ENCODE measurements at places on chromosomes 4 and X. TPM values are rescaled to one million over a fixed set of nuclear protein-coding genes. Genes with fewer than 3 reads are reported as not detected.

DNA sequence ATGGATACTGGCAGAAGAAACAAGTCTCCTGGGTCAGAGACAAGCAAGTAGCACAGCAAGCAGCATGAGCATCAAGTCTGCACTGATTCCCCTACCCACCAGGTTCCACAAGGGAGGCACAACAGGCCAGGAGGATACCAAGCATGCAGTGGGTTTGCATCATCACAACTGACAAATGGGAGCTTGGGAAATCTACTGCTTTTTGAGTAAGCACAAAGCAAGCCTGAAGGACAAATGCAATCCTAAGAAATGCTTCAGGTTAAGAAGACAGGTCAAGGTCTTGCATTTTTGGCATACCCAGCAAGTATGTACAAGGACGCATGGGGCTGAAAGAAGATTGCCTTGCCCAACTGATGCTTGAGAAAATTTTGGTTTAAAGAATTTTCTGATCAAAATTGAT lies 279.6 kb downstream of the PDGFC start:
- H3K27ac ChIP-seq: no peak overlapping the region
- no peaks in the 10 kb centered on the region for H3K36me3 ChIP-seq
- no peak for DNase-seq
- no peaks in the 10 kb centered on the region for H3K4me1 ChIP-seq

GRCh38 chr4:74446896-74447295 lies 2.0 kb downstream of the AREG start:
- no peaks in the 10 kb centered on the region for H3K27me3 ChIP-seq
- no peak overlapping the region for H3K27ac ChIP-seq
- H3K4me3 ChIP-seq: no peak overlapping the region
- H3K4me1 ChIP-seq: peaks cover 46% of the 10 kb centered on the region
- H3K36me3 ChIP-seq: no peaks in the 10 kb centered on the region
- no peak for DNase-seq

NUP62CL gene
- total RNA-seq: not detected

GRCh38 chrX:8242431-8243020 lies 71.5 kb upstream of the VCX2 start:
- H3K4me3 ChIP-seq: no peak overlapping the region
- no peak for DNase-seq
- H3K27me3 ChIP-seq: no peaks in the 10 kb centered on the region
- H3K36me3 ChIP-seq: no peaks in the 10 kb centered on the region
- H3K27ac ChIP-seq: no peak overlapping the region

- DNase-seq: no peak
- no peak overlapping the region for H3K4me3 ChIP-seq
- no peaks in the 10 kb centered on the region for H3K36me3 ChIP-seq
- H3K27me3 ChIP-seq: no peaks in the 10 kb centered on the region
- no peaks in the 10 kb centered on the region for H3K4me1 ChIP-seq
Measured at GRCh38 chr4:7398788-7399439, 35.8 kb downstream of the PSAPL1 start.

SPOCK3 gene
- not detected for total RNA-seq

ADAM29 gene
- not detected for total RNA-seq

DNA sequence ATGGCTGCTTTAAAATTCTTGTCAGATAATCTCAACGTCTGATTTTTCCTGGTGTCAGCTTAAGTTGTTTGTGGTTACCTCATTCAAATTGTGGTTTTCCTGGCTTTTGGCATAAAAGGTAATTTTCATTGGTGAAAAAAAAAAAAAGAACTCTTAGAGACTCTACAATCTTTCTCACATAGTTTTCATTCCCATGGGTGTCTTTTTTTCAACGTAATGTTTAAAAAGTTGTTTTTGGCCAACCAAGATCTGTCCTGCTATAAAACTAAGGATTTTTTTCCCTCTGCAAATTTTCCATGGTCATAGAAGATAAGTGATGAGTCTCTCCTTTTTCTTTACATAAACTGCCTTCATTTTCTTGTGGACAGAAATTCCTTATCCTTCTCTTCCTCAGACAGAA lies 28.9 kb upstream of the RPS6KA6 start:
- H3K27me3 ChIP-seq: no peaks in the 10 kb centered on the region
- H3K27ac ChIP-seq: peak overlapping the region; percentile 26
- DNase-seq: peak; percentile 12
- H3K4me3 ChIP-seq: no peak overlapping the region

DNA sequence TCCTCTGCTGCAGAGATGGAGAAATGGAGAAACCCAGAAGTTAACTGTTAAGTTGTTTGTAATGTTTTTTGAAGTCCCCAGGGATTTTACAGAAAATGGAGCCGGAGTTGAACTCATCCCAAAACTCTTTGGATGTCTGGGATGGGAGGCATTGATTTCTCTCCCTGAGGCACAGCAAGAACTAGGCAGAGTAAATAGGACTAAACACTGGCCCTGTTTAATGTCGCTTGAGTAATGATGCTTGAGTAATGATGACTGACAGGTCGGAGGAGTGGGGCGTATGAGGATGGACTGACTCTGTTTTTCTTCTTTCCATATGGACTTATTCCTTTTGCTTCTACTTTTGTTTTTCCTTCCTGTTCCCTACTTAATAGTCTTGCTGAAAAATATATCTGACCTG lies 69.9 kb downstream of the ARHGAP10 start:
- H3K27ac ChIP-seq: no peak overlapping the region
- no peak overlapping the region for H3K4me3 ChIP-seq
- no peaks in the 10 kb centered on the region for H3K27me3 ChIP-seq
- peaks cover 29% of the 10 kb centered on the region for H3K4me1 ChIP-seq

FGG gene
- not detected for total RNA-seq

- H3K27ac ChIP-seq: no peak overlapping the region
- DNase-seq: no peak
- no peak overlapping the region for H3K4me3 ChIP-seq
- H3K36me3 ChIP-seq: no peaks in the 10 kb centered on the region
- H3K4me1 ChIP-seq: no peaks in the 10 kb centered on the region
- no peaks in the 10 kb centered on the region for H3K27me3 ChIP-seq
Measured at GRCh38 chrX:22033818-22034217, 1.7 kb downstream of the PHEX start.

PF4V1 gene
- total RNA-seq: not detected

MPP1 gene
- 40.1 TPM for total RNA-seq

- H3K36me3 ChIP-seq: no peaks in the 10 kb centered on the region
- H3K27me3 ChIP-seq: no peaks in the 10 kb centered on the region
- DNase-seq: no peak
Measured at GRCh38 chr4:87498446-87498900, 30.7 kb downstream of the SPARCL1 start.

RPS6KA6 gene
- 5.9 TPM for total RNA-seq

DNA sequence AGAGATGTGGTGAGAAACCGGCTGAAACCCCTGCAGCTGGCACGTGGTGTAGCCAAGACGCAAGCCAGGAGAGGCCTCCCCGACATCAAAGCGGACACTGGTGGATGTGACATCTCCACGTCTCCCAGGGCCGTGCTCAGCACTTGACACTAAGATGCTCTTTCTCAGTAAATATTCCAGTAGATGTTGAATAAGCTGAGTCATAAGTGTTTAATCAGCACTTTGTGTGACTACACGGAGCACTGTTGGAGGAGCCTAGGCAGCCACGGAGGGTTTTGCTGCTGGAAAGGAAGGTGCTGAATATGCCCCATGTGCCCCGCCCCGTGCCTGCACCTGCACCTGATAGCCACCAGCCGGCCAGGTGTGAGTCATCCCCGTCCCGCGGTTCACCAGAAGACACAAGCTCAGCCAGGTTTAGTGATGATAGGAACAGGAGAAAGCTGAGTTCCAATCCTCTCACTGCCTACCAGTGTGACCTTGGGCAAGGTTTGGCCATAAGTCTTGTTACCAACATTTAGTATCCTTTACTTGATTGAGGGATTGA lies 29.0 kb upstream of the C4orf50 start:
- no peak for DNase-seq
- no peaks in the 10 kb centered on the region for H3K4me1 ChIP-seq
- no peaks in the 10 kb centered on the region for H3K36me3 ChIP-seq
- no peak overlapping the region for H3K27ac ChIP-seq
- no peaks in the 10 kb centered on the region for H3K27me3 ChIP-seq
- H3K4me3 ChIP-seq: no peak overlapping the region

GRCh38 chrX:41441934-41442823 lies 5.0 kb upstream of the NYX start:
- DNase-seq: peak; percentile 93
- peak overlapping the region; percentile 75 for H3K27ac ChIP-seq
- no peaks in the 10 kb centered on the region for H3K27me3 ChIP-seq
- peak overlapping the region; percentile 25 for H3K4me3 ChIP-seq

DNA sequence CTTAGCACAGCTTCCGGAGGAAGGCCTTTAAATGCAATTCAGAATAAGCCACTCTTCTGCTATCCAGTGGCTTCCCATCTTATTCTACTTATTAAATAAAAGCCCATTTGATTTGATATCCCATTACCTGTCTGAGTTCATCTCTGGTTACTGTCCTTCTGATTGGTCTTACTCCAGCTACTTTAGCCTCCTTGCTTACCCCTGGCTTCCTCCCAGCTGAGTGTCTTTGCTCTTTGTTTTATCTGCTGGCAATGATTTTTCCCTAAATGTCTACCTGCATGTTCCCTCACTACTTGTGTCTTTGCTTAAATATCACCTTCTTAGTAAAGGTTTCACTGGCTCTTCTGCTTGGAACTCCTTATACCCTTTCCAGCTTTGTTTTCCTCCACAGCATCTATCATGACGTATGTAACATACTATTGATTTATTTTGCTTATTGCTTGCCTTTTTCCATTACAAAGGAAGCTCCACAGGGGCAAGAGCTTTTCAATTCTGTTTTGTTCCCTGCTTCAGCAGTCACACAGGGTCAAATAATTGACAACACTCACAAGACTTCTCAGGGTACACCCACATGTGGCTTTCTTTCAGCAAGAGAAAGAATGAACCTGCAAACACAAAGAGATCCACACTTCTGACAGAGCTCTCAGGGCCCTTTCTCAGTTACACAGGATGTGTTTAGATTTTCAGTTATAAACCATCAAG lies 63.8 kb downstream of the TBC1D19 start:
- no peak for DNase-seq
- no peaks in the 10 kb centered on the region for H3K27me3 ChIP-seq
- H3K4me3 ChIP-seq: no peak overlapping the region
- H3K36me3 ChIP-seq: no peaks in the 10 kb centered on the region
- H3K4me1 ChIP-seq: no peaks in the 10 kb centered on the region

DNA sequence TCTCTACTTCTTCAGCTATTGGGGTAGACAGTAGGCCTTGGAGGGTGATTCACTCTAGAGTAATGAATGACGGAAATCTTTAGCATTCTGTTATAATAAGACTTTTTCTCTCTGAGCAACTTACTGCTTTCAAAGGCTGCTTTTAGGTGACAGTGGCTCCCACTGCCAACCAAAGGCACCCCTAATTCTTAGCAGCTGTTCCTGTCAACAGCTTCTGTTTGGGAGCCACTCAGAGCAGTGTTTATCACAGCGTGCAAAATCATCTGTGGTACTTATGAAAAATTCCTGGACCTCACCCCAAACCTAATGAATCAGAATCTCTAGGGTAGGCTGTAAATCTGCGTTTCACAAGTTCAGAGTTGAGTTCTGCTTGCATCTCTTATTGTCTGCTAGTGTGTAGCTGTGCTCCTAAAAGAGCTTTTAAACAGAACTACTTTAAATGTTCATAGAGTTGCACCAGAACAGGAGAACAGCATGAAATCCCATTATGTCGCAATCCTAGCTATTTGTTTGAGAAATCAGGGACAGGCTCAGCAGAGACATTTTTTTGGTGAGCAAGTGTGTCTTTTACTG lies 52.8 kb upstream of the POU4F2 start:
- H3K27me3 ChIP-seq: no peaks in the 10 kb centered on the region
- DNase-seq: no peak
- no peaks in the 10 kb centered on the region for H3K36me3 ChIP-seq
- no peaks in the 10 kb centered on the region for H3K4me1 ChIP-seq
- no peak overlapping the region for H3K27ac ChIP-seq

DNA sequence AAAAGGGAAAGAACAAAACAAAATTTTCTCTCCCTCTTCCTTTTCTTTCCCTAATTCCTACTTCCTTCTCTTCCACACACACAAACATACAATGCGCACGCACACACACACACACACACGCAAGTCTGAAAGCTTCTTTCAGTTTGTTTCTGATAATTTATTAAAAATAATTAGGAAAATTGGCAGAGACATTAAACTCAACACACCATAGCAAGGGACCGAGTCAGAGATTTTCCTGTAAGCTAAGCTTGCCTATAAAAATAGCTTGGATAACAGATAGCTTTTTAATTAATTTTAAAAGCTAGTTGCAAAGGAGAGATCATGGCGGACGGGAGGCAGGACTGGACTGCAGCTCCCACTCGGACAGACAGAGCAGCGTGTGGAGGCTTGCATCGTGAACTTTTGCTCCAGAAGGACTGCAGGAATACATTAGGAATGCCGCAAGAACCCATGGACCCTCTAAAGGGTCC lies 92.6 kb upstream of the MAPK10 start:
- H3K4me3 ChIP-seq: peak overlapping the region; percentile 45
- H3K36me3 ChIP-seq: no peaks in the 10 kb centered on the region
- no peaks in the 10 kb centered on the region for H3K27me3 ChIP-seq
- DNase-seq: peak; percentile 62
- peaks cover 28% of the 10 kb centered on the region for H3K4me1 ChIP-seq

CCDC158 gene
- total RNA-seq: 0.53 TPM

GRCh38 chr4:99405433-99406115 lies 29.6 kb downstream of the ADH7 start:
- H3K27me3 ChIP-seq: no peaks in the 10 kb centered on the region
- DNase-seq: peak; percentile 64
- no peaks in the 10 kb centered on the region for H3K36me3 ChIP-seq
- no peak overlapping the region for H3K4me3 ChIP-seq
- 0 out of 2 replicates have a peak, but pooled peaks cover 4% of the 10 kb centered on the region for H3K4me1 ChIP-seq

NIPAL1 gene
- 0.91 TPM for total RNA-seq

- no peak overlapping the region for H3K27ac ChIP-seq
- DNase-seq: no peak
- H3K4me1 ChIP-seq: peaks cover 8% of the 10 kb centered on the region
- no peaks in the 10 kb centered on the region for H3K36me3 ChIP-seq
- H3K27me3 ChIP-seq: no peaks in the 10 kb centered on the region
- no peak overlapping the region for H3K4me3 ChIP-seq
Measured at GRCh38 chrX:9683350-9683749, 82.3 kb downstream of the GPR143 start.

DNA sequence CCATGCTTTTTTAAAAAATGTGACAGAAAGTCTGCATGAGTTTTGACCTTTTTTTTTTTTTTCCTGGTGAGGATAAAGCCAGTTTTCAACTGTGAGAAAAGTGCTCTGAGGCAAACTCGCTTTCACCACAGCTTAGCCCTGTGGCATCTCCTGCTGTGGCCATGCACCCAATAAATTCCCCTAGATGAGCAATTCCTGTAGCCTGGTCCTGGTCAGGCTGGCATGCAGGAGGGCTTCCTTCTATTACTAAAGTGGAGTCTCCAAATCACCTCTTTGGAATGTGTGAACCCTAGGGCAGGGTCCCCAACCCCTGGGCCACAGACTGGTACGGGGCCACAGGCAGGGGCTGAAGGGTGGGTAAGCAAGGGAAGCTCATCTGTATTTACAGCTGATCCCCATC lies 265.4 kb downstream of the RAPGEF2 start:
- H3K27me3 ChIP-seq: no peaks in the 10 kb centered on the region
- peaks cover 26% of the 10 kb centered on the region for H3K4me1 ChIP-seq
- no peak overlapping the region for H3K4me3 ChIP-seq
- peaks cover 8% of the 10 kb centered on the region for H3K36me3 ChIP-seq
- DNase-seq: no peak
- H3K27ac ChIP-seq: peak overlapping the region; percentile 79
